ENCODE measurements at places on chromosomes 3 and 15.
A peak's percentile ranks its signal among the peaks of the same experiment; 100 is the strongest.

GRCh38 chr3:55518451-55518850, 31.3 kb upstream of the WNT5A start:
- DNase-seq = peak; percentile 51

GRCh38 chr15:39534996-39535395, 45.9 kb upstream of the THBS1 start:
- no peak for DNase-seq

GRCh38 chr3:81005992-81006391, 755.5 kb downstream of the GBE1 start:
- no peak for DNase-seq

GRCh38 chr3:150149651-150150051, 179.0 kb upstream of the PFN2 start:
- DNase-seq = peak; percentile 59

- DNase-seq = no peak
Measured at GRCh38 chr15:77529394-77530159, 103.1 kb downstream of the LINGO1 start.

GRCh38 chr15:49978121-49978520, 140.9 kb downstream of the ATP8B4 start:
- no peak for DNase-seq

- no peak for DNase-seq
Measured at GRCh38 chr3:40588406-40588805, 63.6 kb downstream of the ZNF621 start.

GRCh38 chr15:25733036-25733855, 129.9 kb downstream of the ATP10A start:
- DNase-seq = no peak

DNA sequence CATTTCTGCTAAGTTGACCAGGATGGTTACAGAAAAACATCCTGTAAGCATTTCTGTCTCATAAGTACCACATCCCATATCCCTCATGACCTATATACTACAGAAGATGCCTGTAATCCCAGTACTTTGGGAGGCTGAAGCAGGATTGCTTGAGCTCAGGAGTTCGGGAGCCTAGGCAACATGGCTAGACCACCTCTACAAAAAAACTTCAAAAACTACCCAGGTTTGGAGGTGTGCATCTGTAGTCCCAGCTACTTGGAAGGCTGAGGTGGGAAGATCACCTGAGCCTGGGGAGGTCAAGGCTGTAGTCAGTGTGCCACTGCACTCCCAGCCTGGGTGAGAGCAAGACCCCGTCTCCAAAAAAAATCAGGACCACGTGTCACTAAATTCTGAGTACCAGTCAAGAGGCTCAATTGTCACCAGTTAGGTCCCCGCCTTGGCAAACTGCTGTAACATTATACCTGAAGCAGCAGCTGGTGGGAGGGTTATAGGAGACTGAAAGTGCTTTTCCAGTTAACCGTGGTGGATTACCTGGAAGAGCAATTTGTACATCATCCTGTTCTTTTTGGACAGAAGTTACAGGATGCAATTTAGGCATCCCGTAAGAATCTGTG, 6.2 kb downstream of the RPL32 start:
- no peak for DNase-seq

GRCh38 chr3:120659285-120659684, 22.8 kb downstream of the HGD start:
- no peak for DNase-seq

- no peak for DNase-seq
Measured at GRCh38 chr3:175150812-175151401, 291.8 kb downstream of the NAALADL2 start.

GRCh38 chr3:185796431-185797107, 28.3 kb downstream of the IGF2BP2 start:
- no peak for DNase-seq

GRCh38 chr15:97026781-97027180, 696.3 kb downstream of the NR2F2 start:
- DNase-seq = no peak

DNA sequence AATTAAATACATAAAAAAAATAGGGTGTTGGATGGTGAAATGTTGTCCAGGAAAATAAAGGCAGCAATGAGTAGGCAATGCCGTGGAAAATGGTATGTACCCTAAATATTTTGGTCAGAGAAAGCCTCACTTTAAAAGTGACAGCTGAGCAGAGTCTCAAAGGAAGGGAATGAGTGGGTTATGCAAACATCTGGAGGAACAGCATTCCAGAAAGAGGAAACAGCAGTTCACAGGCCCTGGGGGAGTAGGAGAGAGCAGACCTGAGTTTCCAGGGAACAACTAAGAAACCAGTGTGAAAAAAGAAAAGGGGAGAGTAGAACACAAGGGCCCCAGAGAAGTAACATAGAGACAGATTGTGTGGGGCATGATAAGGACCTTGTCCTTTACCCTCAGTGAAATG, 230.0 kb upstream of the CNTN3 start:
- DNase-seq = no peak

DNA sequence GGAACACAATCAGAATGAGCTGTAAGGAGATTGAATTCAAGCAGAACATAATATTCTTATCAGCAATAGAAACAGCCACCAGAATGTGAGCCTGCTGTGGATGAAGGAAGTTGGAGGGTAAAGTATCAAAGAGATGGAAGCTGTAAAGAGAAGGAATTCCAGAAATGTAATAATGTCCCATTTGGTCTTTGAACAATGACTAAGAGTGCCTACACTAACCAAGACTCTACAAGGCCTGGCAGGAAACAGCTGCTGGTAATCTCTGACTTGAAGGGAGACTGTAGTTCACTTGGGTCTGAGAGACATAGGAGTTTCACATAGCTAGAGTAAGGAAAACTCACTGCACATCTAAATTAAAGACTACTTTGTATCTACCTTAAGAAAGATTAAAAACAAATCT, 1176.0 kb upstream of the ALCAM start:
- no peak for DNase-seq

DNA sequence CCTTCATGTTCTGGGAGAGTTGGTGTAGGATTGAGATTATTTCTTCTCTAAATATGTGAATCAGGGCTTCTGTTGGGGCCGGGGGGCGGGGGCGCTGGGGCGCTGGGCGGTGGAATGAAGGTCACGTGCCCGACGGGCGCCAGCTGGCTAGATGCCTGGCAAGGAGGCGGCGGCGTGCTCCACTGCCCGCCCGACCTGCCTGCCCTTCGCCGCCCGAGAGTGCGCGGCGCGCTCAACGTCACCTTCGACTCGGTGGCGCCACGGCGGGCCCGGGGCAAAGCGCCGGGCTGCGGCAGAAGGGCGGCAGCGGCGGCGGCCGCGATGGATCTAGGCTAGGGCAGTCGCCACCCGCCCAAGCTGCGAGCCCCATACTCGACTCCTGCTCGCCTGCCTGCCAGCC, 47.0 kb upstream of the LHFPL4 start:
- DNase-seq = peak; percentile 33

GRCh38 chr15:77517579-77517978, 96.9 kb downstream of the HMG20A start:
- DNase-seq = no peak

DNA sequence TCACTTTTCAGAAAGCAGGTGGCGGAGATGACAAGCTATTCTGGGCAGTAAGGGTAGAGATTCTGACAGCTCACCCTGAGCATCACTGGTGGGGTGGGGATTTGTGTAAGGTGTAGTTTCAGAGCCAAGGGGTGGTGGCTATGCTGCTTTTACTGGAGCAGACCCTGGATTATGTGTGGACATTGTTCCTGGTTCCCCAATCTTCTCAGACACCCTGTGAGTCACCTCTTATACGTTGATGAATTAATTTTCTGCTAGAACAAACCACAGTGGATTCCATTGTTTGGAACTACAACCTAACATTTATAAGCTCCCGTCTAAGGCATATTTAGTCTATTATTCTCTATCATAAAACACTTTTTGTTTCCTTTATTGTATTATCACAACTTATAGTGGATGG, 169.5 kb upstream of the COL8A1 start:
- no peak for DNase-seq

GRCh38 chr15:31660816-31661215, 334.2 kb downstream of the KLF13 start:
- DNase-seq = no peak

- DNase-seq = no peak
Measured at GRCh38 chr3:108818404-108818803, 4.2 kb upstream of the TRAT1 start.

GRCh38 chr3:182544542-182544941, 248.8 kb upstream of the ATP11B start:
- no peak for DNase-seq

DNA sequence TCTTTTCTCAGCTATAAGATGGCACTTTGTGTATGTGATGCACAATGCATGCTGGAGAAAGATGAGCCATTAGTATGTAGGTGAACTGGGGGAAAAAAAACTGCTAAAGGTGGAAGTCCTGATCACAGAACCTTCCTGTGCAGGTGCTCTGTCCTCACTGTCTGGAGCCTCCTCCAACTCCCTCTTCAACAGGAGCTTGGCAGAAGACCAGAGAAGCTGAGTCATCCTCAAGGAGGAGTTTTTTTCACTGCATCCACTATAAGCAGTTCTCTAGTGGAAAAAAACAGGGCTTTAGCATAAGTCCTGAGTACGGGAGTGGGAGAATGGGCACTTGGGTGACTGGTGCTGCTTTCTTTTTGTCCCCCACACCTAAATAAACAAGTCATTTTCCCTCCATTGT, 168.4 kb upstream of the CADPS start:
- DNase-seq = no peak

GRCh38 chr15:47661661-47662180, 55.6 kb upstream of the SEMA6D start:
- DNase-seq = no peak

- no peak for DNase-seq
Measured at GRCh38 chr3:190337301-190337700, 15.1 kb upstream of the CLDN1 start.

DNA sequence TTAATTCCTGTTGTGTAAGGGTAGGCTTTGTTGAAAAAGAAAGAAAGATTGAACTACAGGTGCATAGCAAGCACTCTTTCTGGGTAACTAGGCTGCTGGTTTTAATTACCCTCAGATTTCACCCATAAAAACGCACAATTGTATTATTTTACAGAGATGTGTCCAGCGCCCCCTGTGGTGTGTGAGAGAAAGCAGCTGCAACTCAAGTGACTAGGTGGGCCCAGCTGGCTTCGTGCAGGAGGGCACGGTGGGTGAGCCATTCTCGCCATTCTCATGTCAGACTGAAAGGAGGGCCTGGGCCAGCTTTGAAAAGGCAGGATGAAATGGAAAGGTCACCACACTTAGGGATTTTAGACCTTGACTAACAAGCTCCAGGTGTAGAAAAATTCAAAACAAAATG, 122.6 kb downstream of the LRIG1 start:
- no peak for DNase-seq

- DNase-seq = no peak
Measured at GRCh38 chr3:32147509-32147908, 41.1 kb downstream of the GPD1L start.

GRCh38 chr15:24761704-24762302, 86.2 kb downstream of the NPAP1 start:
- no peak for DNase-seq

DNA sequence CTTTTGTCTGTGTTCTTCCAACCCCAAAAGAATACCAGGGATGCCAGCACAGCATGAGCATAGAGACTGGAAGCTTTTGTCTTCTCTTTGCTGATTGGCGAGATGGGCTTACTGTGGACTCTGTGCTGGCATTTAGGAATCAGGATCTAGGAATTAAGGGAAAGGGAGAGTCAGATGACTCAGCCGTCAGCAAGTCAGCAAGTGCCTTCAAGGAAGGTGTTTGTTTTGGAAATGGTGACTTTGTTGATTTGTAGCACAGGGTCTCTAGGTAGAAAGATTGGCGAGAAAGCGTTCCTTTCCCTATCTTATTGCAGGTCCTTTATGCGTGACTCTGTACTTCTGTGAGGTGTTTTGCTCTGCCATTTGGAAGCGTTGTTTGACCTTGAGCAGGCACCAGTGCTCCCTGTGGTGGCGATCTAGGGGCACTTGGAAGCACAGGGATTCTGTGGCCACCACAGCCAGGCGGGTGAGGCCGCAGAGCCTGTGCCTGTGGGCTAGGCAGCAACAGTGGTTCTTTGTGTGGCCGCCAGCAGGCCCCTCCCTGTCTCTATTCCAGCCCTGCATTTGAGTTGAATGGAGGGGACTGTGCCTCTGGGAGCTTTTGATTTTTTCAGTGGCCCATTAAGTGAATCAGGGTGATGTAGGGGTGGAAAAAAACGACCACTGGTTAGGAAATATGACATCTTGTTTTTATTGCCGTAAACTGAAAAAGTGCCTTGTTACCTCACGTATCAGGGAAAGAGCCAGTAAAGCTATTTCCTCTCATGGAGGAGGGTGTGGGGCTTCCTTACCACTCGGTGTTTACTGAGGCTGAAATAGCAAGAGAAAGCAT, 19.0 kb downstream of the FAN1 start:
- DNase-seq = no peak

- peak; percentile 50 for DNase-seq
Measured at GRCh38 chr3:13073326-13074005, at the start of gene IQSEC1. Gene IQSEC1, minus strand, starts transcription at chr3:13073429. Its CDS starts 415 bp downstream, at chr3:13073014.

DNA sequence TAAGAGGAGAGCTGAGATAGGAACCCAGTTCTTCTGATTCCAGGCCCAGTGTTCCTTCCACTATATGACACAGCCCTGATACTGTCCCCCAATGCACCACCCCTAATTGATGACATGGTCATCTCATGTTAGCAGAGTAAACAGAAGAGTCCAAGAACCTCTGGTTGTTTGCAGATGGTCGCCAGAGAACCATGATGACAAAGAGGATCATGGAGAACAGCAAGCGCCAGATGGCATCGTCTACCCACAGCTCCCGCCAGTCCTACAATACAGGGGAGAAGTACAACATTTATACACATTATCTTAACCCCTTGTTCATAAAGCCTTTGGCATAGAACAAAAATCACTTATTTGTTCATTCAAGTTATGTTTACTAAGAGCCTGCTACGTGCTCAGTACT, 18.5 kb upstream of the VPS39 start:
- DNase-seq = no peak

DNA sequence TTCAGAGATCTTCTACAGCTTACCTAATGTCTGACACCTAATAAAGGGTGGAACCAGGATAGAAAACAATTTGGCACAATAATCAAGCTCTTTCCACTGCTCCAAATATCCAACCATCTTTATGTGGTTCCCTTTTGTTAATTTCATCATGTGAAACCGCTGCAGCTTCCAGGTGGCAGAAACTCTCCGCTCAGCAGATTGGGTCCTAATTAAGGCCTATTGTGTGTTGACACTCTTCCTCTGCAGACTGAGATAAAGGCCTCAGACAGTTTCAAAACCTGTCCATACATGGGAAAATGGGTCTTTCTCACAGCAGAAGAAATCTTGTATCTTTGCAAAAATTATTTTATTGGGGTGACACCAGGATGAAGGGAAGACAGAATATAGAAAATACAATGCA, 1002.4 kb upstream of the SEMA6D start:
- DNase-seq = no peak

DNA sequence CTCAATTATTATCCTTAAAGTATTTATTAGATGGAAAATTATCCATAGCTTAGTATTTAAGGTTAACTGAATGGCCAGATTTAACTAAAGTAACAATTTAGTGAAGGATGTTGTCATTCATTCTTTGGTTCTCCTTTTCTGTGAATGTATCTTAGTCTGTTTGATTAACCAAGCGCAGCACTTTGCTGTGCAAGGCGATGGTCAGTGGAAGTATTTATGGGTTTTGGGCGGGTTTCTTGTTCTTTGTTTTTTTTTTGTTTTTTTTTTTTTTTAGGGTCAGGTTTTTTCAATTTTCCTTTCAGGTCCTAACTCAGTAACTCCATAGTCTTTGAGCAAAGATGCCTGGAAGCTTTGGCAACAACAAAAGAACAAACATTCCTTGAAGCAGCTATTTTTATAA, 328.8 kb downstream of the PTPRG start:
- no peak for DNase-seq
